ENCODE measurements at places on chromosomes 3 and 15.

GRCh38 chr15:35627696-35628095, 81.7 kb upstream of the DPH6 start:
- no peak for DNase-seq

DNA sequence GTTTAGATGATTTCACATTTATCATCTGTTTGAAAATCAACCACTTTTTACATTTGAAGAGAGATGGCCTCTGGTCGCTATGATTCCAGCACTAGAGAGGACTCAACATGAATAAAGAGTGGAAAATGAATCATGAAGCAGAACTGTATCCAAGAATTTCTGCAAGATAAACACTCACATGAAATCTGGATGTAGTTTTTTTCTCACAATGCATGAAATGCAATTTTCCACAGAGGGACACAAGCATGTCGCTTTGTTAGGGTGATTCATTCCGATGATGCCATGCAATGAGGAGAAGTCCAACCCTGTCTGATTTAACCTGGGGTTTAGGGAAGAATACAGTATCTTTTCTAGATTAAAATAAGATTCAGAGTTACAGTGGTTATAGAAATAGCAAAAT, 50.4 kb upstream of the ADCY5 start:
- DNase-seq: no peak

DNA sequence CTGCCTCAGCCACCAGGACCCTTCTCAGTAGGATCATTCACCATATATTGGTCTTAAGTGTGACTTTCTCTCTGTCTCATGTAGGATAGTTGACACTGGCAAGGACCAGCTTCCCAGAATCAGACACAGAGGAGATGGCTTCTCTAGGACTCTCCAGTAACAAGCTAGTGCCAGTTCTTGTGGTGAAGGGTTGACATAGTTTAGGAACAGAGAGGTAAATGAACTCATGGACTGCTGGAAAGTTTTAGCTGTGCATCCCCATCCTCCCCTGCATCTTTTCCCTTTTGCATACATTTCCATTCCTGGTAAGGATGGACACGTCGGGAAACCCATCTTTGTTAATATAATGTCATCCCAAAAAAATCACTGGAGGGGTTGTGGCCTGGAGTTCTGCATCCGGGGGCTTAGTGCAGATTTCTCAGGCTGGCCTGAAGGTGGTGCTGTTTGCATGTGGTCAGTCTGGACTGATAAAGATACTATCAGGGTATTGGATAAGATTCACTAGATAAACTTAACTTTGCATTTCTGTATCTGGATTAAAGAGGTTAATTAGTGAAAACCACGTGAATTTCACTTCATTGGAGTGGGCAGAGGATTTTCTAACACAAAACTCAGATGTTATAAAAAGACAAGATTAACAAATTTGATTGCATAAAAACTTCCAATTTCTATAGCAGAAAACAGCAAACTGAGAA, 110.8 kb downstream of the TBC1D2B start:
- DNase-seq: peak; percentile 70

DNA sequence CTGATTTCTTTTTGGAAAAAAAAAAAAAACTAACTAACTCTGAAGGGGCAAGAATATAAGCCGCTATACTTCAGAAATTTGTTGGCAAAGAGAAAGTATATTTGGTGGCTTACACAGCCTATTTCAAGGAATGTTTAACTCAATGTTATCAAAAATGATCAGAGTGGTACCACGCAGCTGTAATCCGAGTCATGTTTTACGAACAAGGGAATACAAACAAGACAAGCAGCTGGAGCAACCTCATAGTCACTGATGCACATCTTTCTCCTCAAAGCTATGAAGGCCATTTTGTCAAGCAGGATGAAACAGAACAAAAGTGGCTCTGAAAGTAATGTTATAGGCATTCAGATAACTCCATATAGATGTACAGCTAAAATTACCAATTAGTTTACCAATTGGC, 81.2 kb downstream of the SCAPER start:
- DNase-seq: no peak

DNA sequence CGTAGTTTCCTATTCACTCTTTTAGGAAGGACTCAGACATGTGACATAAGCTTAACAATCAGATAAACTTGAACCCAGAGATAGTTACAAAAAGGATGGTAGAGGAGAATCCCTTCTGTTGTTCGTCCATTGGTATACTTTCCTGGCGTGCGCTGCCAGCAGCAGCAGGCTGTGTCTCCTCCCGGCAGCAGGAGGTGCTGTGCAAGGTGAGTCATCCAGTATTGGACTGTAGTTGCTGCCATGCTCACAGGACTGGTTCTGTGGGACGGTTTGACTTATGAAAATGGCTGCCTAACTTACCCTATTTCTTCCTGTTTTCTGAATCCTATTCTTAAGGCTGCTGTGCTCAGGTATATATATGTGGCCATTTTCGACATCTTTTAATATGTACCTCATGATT, 253.4 kb upstream of the LRRC3B start:
- DNase-seq: peak; percentile 49

DNA sequence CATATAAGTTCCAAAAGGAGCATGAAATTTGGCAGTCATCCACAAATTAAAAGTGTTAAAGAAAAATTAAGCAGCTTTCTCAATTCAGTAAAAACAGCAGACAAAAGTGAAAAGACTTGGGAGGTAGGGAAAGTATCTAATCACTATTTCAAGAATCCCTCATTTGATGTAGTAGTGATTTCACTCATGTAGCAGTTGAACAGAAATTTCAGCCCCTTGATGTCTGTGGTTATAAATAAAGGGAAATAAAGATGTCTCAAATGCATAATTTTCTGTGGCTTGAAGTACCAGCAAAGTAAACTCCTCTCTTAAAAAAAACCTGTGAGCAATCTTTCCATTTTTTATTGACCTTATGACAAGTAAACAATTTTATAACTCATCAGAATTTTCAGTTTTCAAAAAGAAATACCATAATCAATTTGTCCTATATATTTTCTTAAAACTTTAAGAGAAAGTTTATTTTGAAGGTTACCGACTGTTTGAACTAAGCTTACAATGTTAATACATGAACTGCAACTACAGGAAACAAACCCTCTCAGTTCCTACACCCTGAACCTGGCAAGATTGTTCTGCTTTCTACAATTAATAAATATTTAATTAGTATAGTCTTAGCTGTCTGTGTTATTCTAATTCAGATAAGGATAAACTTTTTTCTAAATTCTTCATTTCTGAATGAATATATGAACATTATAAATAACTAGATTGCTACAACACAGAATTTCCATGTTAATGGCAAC, 94.2 kb downstream of the CBLB start:
- no peak for DNase-seq

DNA sequence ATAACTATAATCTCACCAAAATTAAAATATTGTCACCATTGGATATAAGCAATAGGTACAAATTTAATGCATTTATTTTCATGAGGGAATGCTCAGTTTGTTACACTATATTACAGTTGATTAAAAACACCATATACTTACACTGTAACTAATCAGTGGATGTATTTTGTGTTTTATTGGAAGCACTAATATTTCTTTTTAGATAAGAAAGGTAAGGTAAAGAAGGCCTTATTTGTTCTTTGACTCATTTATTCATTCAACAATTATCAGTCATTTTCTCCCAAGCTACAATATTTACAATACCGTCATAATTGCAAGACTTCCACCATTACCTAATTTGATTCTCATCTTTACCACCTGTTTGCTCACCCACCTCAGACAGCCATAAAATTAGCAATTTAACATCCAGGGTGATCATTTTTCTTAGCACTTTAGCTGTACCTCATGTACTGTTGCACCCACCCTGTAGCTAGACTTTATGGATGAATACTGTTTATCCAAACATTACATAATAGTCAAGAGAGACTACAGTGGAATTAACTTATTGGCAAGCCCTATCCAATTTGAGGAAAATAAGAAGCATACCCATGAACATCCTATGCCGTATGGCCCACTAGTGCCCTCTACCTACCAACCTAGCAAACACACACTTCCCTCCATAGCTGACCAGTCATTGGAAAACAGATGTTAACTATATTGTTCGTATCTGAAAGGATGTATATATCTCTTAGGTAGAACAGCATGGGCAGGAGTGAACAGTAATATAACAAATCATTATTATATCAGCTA, 229.6 kb downstream of the BBX start:
- DNase-seq: peak; percentile 68

DNA sequence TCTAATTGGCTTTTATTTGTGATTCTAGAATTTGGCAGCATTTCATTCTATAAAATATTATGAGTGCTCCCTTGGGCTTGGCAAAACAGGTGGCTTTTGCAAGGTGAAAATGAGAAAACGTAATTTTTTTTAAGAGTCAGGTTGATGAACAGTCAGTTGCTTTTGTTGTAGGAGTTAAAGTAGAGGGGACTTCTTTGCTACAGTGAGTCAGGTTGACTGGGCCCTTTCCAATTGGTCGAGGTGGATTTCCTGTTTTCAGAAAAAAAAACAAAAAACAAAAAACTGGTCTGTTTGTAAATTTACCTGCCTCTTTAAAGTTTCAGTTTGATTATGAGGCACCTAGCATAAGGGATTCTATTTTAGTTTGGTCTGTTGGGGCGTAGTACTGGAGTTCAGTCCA, 1469.4 kb upstream of the GBE1 start:
- DNase-seq: no peak

GRCh38 chr3:16382845-16383244, 117.8 kb downstream of the OXNAD1 start:
- no peak for DNase-seq

GRCh38 chr3:13139471-13140065, 66.3 kb upstream of the IQSEC1 start:
- DNase-seq: no peak

- DNase-seq: no peak
Measured at GRCh38 chr3:15711281-15711680, 86.5 kb downstream of the ANKRD28 start.

GRCh38 chr15:88178631-88179030, 77.9 kb downstream of the NTRK3 start:
- no peak for DNase-seq

GRCh38 chr3:89340408-89340807, 233.0 kb downstream of the EPHA3 start:
- DNase-seq: no peak

DNA sequence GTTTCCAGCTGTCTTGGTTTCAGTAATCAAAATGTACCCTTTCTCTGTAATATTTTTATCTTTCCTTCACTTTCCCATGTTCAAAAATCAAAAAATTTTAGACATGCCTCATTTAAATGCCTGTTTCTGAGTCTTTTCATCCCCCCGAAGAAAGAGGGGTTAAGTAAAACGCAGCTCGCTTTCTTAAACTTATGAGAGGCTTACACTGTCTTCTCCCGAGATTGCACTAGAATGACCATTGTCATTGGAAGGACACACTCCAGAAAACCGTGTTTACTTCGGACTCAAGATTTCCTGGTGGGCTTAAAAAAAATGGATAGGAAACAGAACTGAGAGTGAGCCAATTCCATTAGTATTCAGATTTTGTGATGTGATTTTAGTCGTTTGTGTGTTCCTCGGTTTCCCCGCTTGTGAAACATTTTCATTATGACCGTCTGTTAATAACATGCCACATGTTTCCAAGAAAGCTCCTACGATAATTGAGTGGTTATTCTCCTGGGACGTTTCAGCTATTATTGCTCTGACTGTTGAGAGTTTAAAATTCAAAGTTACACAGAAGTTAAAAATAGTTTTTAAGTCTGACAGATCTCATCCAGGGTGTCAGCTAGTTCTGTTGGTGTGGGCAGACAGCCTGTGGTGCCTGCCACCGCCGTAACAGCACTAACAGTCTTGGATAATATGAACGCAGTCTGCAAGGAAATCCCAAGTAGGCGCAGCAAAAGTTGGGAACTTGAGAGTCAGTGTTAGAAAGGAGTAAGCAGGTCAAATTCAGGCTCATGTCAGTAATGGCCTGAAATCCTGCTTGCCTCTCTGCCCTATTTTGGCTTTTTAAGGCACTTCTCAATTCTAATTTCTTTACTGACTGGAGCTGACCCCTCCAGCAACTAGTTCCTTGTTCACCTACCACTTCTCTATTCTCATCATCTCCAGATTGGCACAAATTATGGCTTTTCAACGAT, 1.5 kb downstream of the CRYBG3 start:
- DNase-seq: no peak

DNA sequence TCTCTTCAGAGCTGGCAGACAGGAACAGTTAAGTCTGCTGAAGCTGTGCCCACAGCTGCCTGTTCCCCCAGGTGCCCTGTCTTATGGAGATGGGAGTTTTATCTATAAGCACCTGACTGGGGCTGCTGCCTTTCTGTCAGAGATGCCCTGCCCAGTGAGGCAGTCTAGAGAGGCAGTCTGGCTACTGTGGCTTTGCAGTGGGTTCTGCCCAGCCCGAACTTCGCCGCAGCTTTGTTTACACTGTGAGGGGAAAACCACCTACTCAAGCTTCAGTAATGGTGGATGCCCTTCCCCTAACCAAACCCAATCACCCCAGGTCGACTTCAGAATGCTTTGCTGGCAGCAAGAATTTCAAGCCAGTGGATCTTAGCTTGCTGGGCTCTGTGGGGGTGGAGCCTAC, 91.2 kb downstream of the SLC25A26 start:
- DNase-seq: no peak

DNA sequence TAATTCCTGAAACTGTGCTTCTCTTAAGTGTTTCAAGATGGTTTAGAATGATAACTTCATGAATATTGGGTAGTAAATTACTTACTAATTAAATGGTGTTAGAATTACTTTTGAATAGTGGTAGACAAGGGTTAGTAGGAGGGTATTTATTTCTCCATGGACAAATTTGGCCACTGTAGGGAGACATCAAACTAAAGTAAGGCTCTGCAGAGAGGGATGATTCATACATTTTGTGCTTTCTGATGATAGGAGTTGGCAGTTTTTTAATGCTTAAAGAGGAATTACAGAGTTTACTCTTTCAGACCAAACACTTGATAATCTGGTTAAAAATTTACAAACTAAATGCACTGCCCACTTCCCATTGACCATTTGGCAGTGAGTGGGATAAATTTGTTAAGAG, 127.6 kb downstream of the NAALADL2 start:
- no peak for DNase-seq

- no peak for DNase-seq
Measured at GRCh38 chr3:45778761-45779201, 17.6 kb downstream of the SLC6A20 start.

DNA sequence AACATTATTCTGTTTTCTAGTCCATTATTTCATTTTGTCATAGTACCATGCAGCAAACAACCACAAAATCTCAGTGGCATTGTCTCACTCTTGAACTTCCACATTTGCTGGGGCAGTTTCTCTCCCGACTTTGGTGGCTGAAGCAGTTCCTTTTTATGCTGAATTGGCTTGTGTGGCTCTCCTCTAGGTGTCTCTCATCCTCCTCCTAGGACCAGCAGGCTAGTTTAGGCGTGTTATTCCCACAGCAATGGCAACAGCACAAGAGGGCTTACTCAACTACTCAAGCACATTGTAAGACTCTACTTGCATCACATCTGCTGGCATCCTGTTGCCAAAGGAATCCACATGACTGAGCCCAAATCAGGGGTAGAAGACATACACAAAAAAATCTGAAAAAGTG, 201.8 kb upstream of the KCNH8 start:
- peak; percentile 48 for DNase-seq

All from GM23338 (cell line).